Stimulated activated CD4-positive, alpha-beta T cell treated with anti-CD3 and anti-CD28 coated beads, Interleukin-1b, Interleukin-23, amount 100 ng/mL, for 1 hour (primary cell): ENCODE measurements at places on chromosomes 7 and 10.
A peak's percentile ranks its signal among the peaks of the same experiment; 100 is the strongest.

- DNase-seq: no peak
Measured at GRCh38 chr7:5528815-5529442, 105.3 kb upstream of the TNRC18 start.

- no peak for DNase-seq
Measured at GRCh38 chr10:48330269-48330668, 23.8 kb downstream of the MAPK8 start.

GRCh38 chr7:117808910-117809705 is 64.1 kb downstream of the CTTNBP2 start:
- no peak for DNase-seq

DNA sequence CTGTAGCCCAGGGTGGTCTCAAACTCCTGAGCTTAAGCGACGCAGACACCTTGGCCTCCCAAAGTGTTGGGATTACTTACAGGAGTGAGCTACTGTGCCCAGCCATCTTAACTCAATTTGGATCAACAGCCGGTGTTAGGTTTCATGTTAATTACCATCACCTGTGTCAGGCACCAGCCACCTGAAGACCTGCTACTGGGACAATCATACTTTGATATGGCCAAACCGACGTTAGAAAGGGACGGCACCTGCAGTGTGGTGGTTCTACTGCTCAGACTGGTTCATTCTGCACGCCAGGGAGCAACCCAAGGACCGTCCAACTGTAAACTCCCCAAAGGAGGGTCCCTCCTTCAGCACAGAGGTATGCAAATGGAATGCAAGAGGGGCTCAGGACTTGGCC is 74.2 kb upstream of the CYTH3 start:
- no peak for DNase-seq

- no peak for DNase-seq
Measured at GRCh38 chr7:123823898-123824753, 20.8 kb upstream of the HYAL4 start.

- no peak for DNase-seq
Measured at GRCh38 chr7:155752756-155753445, 59.4 kb downstream of the SHH start.

DNA sequence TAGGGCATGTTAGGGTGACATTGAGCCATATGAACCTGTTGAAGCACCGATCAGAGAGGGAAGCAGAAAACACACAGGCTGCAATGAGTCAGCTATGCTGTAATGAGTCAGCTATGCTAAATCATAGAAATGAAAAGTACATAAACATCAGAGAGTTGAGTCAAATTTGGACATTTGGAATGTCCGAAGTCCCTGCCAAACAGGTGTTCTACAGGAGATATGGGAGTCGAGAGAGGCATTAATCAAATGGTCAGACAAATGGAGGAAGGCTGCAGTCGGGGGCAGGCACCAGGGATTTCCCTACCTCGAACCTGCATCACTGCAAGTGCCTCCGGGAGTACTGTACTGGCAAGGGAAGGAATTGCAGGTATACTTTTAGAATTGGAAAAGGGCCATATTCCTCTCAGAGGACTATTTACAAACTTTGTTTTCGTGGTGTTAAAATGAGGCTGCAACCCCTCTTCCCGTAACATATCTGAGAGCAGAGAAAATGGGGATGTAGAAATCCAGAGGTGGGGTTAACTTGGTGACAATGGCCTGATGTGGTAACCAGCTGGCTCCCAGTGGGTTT is 8.8 kb upstream of the ZC3HAV1 start:
- no peak for DNase-seq

GRCh38 chr10:113965683-113966082 is 78.0 kb upstream of the ADRB1 start:
- no peak for DNase-seq

DNA sequence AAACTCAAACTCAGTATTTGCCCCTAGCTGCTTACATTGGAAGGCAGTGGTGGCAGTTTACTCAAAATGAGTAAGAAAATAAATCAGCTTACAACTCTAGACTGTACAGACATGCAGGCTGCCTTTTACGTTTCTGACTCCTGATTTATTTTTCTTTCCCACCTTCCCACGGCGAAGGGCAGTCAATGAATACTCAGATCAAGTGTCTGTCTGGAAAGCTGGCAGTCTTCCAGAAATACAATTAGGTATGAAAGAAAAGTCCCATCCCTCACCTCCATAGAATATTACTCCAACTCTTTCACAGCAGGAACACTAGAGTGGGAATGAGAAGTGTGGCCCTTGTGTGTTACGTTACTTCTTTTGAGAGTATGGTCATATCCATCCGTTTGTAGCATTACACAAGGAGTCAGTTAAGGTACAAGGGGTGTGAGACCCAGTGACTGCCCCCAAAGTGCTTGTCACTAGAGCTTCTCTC is 1.3 kb upstream of the PAPSS2 start:
- DNase-seq: no peak

DNA sequence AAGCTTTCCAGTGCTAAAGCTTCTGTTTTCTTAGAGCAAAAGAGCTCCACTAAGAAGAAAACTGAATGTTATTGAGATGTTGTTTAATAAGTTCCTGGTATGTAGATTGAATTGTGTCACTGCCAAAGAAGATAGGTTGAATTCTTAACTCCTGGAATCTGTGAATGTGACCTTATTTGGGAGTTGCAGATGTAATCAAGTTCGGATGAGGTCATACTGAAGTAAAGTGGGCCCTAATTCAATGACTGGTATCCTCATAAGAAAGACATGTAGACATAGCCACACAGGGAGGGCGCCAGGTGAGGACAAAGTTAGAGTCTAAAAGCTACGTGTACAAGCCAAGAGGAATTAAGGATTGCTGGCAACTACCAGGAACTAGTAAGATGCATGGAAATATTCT is 732.1 kb upstream of the C7orf33 start:
- DNase-seq: no peak

GRCh38 chr10:88088441-88089340 is 225.3 kb downstream of the PTEN start:
- DNase-seq: no peak

DNA sequence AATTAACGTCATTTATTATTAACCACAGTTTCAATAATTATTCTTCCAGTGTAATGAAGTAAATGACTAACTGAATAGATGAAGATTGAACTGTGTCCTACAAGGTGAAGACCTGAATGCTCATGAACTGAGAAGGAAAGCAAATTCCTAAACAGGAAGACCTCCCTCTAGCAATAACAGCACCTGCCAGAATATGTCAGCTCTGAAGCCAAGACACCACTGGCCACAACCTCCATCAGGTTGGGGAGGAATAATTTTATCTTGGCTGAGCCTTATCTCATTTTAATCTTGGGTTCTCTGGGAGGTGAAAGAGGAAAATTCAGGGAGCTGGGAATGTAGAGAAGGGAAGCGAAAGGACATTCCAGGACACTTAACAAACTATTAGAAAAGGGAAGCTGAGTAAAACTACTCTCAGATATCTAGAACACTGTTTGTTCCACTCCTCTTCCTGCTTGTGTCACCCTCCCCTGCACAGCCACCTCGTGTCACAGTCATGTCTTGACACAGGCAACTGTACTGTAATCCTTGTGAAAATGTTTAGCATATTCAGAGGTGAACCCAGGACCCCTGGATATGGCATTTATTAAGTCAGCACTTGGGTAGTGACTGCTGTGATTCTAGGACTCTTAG is 4.6 kb upstream of the SLC13A1 start:
- DNase-seq: no peak

DNA sequence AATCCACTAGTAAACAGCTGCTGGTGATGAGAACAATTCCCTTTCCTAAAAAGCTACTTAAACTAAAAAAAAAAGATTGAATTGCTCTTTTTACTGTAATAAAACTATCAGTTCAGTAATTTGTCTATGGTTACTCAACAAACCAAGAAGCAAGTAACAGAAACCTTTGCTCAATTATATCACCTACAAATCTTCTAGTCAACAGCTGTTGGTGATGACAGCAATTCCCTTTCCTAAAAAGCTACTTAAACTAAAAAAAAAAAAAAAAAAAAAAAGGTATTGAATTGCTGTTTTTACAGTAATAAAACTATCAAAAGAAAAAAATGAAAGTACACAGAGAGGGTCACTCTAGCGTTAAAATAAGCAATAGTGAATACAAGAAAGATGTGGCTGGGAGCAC is 158.1 kb downstream of the CTNNA3 start:
- no peak for DNase-seq

- no peak for DNase-seq
Measured at GRCh38 chr7:36182854-36183604, 30.0 kb downstream of the EEPD1 start.

- DNase-seq: peak; percentile 38
Measured at GRCh38 chr7:101542527-101543241, 86.4 kb downstream of the MYL10 start.

DNA sequence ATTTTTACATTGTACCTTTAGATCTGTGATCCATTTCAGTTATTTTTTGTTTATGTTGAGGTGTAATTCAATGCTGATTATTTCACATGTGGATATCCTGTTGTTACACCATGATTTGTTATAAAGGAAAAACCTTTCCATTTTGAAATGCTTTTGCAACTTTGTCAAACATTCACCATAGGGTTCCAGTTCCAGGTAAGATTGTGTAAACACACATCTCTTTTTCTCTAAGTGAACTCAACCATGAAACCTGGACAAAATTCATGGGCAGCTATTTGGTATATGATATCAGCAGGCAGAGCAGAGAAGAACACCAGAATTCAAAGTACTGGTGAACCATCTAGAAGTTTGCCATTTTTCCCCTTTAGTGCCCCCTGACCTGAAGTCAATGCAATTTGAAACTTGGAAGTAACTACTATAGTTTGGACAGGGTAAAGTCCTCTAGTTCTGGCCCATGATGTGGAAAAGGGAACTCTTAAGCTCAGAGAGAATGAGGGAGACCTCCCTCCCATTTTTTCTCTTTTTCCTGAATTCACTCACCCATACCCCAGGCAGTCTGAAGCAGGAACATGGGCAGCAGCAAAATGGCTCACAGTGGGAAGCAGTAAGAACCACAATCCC is 446.1 kb downstream of the ATRNL1 start:
- no peak for DNase-seq

DNA sequence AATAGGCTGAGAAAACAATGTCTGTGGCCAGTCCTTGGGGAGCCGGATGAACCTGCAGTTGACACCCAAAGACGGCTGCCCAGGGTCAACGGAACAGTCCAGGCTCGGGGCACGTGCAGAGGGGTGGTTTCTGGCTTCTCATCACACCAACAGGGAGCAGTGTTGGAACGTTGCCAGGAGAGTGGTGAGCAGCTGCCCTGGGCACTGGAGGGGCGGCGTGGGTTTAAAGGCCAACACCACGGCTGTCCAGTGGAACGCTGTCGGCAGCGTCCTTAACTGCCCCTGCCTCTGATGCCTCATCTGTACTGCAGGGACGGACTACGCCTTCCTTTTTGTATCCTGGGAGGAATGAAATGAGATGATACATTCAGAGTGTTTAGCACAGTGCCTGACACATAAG is 19.8 kb downstream of the JCAD start:
- no peak for DNase-seq

DNA sequence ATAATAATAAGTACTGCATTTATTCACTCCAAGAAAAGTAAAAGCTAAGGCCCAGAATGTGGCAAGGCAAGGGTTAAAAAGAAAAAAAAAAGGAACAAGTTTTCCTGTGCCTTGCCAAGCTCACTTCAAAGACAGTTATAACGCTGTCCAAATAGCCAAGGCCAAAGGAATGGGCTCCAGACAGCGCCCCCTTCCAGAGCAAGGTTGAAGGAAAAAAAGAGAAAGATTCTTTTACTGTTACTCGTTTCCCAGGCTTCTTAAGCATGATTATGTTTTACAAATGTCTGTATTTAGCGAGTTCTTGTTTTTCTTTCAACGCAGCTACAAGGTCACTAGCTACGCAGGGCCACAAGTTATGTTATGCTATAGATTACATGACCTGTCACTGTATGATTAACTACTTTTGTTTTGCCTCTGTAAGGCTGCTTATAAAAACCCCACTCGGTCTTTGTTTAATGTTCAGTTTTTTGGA is 9.1 kb upstream of the EIF4H start:
- no peak for DNase-seq

- no peak for DNase-seq
Measured at GRCh38 chr7:71019706-71020105, 112.2 kb upstream of the GALNT17 start.

- no peak for DNase-seq
Measured at GRCh38 chr10:30490289-30491000, 56.5 kb downstream of the MAP3K8 start.

DNA sequence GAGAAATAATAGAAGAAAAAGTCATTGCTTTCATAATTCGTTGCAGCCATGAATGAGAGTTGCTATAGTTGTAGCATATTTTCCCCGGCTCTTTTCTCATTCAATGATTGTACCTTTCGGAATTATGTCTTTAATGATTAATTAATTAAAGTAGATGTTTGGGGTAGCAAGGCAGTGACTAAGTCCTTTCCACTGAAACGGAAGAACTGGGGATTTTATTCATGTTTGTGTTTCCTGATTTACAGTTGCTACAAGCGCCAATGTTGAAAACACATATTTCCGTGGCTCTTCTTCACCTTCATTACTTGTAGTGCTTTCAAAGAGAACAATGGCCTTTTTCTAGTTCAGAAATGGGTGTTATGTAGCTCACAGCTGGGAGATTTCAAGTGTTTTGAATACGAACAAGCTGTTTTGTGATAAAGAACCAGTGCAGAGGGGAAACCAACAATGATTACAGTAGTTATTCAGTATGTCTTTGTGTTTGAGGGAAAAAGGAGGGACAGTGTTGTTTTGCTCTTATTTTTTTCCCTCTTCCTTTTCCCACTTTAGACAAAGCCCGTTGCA is 153.5 kb downstream of the NSUN6 start:
- no peak for DNase-seq

DNA sequence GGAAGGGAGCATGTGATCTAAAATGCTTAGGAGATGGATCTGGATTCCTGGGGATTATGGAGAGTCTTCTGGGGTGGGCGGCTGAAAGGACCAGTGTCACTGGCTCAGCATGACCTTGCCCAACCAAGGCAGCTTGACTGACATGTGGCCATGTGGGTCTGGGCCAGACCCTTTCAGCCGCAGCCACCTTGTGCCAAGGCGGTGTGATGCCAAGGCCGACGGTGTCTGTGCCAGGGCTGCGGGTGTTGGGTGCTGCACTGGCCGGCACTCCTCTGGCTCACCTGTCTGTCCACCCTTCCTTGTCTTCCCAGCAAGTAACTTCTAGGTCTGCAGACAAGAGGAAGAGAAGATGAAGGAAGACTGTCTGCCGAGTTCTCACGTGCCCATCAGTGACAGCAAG is 8.8 kb downstream of the DEPP1 start:
- no peak for DNase-seq

DNA sequence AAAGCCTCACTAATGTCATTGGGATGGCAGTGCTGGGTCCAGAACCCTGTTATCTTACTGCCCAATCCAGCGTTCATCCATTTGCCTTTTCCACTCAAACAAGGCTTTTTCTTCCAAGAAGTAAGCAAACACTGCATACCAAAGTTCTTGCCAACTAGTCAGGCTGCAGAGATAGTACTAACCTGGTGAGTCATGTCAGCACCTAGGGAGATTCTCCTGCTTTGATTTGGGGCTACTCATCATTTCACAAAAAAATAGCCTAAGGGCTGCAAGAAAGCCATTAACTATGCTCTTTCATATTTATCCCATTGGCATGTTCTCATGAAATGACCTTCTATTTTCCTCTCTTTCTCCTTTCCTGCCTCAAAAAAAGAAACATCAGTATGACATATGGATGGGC is 142.6 kb downstream of the TWIST1 start:
- DNase-seq: no peak
